ENCODE measurements at places on chromosomes 2 and 18.

- no peak for DNase-seq
These were observed 208.4 kb upstream of the TMEM200C start for GRCh38 chr18:6103741-6104140.

GRCh38 chr2:132468821-132469675, 52.4 kb downstream of the GPR39 start:
- DNase-seq = no peak

DNA sequence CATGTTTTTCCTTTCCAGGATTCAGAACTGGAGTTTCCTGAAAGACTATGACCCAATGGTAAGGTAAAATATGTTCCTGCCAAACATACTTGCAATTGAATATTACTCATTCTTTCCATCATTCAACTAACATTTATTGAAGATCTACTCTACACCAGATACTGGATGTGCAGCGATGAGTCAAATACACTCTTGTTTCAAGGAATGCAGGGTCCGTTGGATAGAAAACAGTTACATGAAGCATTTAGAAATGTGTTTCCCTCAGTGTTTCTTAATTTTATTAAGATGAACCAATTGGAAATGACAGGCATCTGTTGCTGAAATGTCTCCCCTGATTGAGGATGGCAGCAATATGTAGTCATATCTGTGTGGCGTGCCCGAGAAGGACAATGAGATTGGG, 14.8 kb upstream of the SLC66A3 start:
- DNase-seq = no peak

GRCh38 chr2:17662723-17663122, 90.9 kb downstream of the SMC6 start:
- DNase-seq = no peak

GRCh38 chr18:35777039-35777438, 195.4 kb upstream of the RMP24 start:
- DNase-seq = no peak

GRCh38 chr2:105321875-105322646, 7.5 kb downstream of the TGFBRAP1 start:
- no peak for DNase-seq

- DNase-seq = no peak
These were observed 156.1 kb upstream of the HNRNPA3 start for GRCh38 chr2:177056481-177056929.

GRCh38 chr2:216259081-216259480, 113.2 kb downstream of the MARCHF4 start:
- DNase-seq = no peak

GRCh38 chr2:183729380-183729779, 605.1 kb downstream of the NUP35 start:
- no peak for DNase-seq

- no peak for DNase-seq
These were observed 507.1 kb upstream of the ID2 start for GRCh38 chr2:8174641-8175257.

GRCh38 chr2:106193690-106193976, 468 bp downstream of the UXS1 start:
- no peak for DNase-seq

DNA sequence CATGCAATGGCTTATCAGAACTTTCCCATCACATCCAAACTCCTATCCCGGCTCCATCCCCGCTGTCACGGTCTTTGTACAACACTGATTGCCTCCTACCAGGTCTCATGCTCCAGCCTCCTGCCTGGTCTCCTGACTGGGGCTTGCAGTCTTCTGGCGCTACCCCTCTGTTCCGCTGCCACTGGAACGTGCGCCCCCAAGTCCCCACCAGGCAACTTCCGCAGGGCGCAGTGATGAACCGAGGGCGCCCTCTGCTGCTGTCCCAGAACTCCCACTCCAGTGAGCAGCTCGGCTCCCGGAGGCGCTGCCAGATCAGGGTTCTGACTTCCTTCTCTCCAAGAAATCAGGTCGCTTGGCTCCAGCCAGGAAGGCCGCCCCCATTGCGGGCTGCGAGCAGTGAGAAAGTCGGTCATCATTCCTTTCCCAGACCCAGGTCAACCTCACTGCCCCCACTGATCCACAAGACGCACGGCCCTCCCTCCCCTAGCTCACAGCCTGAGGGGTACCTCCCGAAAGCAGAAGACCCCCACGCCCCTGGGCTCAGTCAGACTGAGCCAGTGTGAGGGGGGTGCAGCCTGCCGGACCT, 43.9 kb upstream of the RAB11FIP5 start:
- no peak for DNase-seq

DNA sequence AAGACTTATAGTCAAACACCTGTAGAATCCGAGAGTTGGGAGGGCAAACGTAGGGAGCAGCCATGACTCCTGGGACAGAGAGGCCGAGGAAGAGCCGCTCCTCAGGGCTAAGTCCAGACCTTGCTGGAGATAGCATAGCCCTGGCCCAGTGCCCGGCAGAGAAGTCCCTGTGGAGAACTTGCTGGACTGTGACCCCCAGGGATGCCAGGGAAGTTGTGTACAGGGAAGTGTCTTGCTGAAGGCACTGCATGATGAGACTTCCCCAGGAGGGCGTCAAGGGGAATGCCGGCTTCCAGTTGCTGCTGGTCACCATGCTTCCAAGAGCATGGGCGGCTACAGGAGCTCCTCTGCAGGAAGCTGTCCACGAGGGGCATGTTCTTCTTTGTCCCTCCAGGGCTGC, 8.6 kb upstream of the CNDP1 start:
- no peak for DNase-seq

DNA sequence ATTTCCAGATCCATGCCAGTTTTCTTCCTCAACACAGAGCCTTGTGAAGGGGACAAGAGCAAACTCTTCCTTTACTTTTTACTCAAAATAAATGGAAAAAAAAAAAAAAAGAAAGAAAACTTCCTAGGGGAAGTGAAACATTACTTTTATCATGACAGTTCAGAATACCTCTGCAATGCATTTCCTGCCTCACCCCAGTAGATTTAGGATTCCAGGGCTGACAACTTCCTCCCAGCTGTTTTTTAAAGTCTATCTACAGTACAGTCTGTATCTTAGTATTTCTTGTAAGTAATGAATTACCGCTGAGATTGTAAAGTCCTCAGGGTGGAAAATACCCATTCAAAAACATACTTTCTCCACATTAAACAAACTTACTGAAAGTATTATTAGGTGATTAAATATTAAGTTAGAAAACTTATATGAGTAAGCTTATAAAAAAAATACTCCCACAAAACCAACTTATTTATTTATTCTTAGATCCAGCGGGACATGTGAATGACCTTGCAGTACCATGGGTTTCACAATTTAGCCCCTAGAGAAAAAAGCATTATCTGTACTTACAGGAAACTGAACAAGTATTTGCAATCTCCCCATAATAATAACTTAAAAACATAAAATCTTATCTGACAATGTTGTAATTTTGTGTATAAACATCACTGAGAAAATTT, 117.7 kb downstream of the RBMS1 start:
- DNase-seq = no peak

GRCh38 chr2:52532956-52533355, 1234.6 kb upstream of the CHAC2 start:
- DNase-seq = no peak

All from cortex of kidney (tissue), 1 donor.